Activated CD4-positive, CD25-positive, alpha-beta regulatory T cell (primary cell): ENCODE measurements at places on chromosomes 5 and 9.

- DNase-seq = peak; percentile 19
These were observed 52.4 kb downstream of the CDC14B start for GRCh38 chr9:96567203-96567700.

GRCh38 chr5:168057905-168058304, 233.5 kb upstream of the WWC1 start:
- no peak for DNase-seq

DNA sequence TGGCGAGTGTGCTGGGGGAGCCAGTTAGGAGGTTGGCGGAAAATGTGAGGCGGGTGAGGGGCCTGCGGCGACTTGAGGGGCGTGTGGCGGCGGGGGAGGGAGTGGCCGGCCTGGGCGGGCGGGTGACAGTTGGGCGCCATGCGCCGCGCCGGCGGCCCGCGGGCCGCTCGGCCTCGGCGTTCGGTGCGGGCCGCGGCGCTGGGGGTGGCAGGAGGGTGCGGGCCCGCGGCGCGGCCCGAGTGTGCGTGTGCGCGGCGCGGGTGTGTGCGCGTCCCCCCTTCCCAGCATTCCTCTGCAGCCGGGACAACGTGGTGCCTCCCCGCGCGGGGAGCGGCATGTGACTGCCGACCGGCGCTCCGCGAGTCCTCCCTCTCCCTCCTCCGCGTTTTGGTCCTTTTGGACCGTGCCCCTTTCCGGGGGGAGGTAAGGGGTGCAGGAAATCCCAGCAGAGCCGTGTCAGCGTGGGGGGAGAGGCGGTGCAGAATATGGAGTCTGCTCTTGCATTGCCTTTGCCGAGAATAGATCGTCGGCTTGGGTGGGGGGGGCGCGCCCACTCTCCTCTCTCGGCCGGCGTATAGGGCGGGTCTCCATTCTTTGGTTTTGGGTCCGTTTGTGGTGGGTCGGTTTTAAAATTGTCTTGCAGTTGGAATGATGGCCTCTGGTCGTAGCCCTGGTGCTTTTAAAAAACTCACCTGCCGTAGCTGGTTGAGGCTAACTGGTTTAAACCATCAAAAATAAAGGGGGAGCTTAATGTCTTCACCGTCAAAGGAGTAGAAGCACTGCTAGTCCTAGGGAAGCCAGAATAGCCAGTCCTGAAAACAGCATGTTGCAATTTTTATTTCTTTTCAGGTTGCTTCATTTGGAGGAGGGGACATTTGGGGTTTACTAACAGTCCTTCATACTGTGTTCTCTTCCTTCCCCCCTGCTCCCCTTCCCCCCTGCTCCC, 2.0 kb downstream of the LARP1 start:
- peak; percentile 18 for DNase-seq

GRCh38 chr5:108101821-108102220, 280.1 kb downstream of the FBXL17 start:
- DNase-seq = no peak

GRCh38 chr5:179680780-179681401, at the start of gene CBY3:
Gene CBY3 (minus strand): TSS chr5:179681034. CDS start chr5:179680918, 116 bp downstream.
- no peak for DNase-seq

GRCh38 chr5:89457411-89458331, 574.7 kb upstream of the MEF2C start:
- no peak for DNase-seq

- no peak for DNase-seq
These were observed 288.3 kb upstream of the MPDZ start for GRCh38 chr9:13567833-13568232.

DNA sequence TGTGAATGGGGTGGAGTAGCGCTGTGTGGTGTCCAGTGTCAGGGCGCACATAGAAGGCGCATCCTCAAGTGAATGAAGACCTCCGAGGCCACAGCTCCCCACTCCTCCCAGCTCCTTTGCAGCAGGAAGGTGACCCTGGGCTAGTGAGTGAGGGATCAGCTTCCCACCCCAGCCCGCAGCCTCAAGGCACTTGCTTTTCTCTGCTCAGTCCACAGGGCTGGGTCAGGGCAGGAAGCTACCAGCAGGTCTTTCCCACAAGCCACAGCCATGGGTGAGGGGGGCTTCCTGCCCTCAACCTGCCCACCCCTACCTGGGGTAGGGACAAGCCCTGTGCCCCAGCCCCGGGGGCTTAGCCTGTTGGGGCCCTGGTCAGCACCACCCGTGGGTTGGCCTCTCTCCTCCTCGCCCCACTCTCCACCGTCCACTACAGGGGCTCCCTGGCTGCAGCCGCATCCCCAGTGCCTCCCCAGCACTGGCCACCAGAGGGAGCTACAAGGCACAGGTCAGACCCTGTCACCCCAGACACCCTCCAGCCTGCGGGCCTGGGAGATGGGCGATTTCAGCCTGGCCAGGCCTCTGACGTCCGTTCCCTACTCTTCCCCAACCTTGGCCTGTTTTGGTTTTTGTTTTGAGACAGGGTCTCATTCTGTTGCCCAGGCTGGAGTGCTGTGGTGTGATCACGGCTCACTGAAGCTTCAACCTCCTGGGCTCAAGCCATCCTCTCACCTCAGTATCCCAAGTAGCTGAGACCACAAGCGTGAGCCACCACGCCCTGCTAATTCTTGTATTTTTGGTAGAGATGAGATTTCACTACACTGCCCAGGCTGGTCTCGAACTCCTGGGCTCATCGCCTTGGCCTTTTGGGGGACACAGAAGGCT, 1.3 kb upstream of the ABCA2 start:
- DNase-seq = peak; percentile 43

- no peak for DNase-seq
These were observed 61.9 kb downstream of the EXOSC2 start for GRCh38 chr9:130755377-130756007.

DNA sequence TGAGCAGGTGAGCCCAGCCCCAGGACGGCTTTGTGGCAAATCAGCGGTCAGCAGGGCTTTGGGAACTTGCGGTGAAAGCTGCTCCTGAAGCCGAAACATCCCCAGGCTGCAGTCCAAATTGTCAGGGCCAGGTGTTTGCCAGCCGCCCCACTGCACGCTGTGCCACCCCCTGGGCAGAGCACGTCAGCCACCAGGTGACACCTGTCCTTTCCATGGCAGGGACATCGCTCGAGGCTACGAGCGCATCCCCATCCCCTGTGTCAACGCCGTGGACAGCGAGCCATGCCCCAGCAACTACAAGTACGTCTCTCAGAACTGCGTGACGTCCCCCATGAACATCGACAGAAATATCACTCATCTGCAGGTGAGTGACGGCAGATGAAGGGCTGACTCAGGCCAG, 64.4 kb upstream of the CACNA1B start:
- no peak for DNase-seq

DNA sequence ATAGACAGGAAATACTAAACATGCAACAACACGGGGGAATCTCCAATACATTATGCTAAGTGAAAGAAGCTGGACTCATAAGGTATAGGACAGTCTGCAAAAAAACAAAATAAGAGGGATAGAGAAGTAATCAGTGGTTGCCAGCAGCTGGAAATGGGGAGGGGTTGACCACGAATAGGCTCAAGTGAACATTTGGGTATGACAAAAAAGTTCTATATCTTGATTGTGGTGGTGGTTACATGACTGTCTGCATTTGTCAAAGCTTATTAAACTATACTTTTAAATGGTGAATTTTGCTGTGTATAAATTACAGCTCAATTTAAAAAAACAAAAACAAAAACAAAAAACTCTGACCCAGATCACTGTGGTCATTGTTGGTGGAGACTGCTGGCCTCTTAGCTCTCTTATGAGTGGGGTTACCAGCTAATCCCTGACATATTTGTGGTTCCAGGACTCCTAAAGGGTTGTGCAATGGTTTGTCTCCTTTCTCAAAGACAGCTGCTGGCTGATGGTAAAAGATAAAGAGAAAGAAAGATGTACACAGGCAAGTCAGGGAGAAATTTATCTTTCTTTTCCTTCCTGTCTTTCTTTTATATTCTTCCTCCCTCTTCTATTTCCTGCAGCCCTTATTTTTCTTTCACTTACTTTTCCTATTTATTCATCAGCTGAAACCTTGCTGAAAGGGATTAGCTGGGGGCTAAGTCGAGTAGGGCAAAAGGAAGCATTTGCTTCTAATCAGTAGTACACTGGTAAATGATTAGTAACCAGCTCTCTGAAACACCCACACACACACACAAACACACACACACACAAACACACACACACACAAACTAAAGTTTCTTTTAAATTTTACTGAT, 42.6 kb upstream of the APC start:
- DNase-seq = no peak

DNA sequence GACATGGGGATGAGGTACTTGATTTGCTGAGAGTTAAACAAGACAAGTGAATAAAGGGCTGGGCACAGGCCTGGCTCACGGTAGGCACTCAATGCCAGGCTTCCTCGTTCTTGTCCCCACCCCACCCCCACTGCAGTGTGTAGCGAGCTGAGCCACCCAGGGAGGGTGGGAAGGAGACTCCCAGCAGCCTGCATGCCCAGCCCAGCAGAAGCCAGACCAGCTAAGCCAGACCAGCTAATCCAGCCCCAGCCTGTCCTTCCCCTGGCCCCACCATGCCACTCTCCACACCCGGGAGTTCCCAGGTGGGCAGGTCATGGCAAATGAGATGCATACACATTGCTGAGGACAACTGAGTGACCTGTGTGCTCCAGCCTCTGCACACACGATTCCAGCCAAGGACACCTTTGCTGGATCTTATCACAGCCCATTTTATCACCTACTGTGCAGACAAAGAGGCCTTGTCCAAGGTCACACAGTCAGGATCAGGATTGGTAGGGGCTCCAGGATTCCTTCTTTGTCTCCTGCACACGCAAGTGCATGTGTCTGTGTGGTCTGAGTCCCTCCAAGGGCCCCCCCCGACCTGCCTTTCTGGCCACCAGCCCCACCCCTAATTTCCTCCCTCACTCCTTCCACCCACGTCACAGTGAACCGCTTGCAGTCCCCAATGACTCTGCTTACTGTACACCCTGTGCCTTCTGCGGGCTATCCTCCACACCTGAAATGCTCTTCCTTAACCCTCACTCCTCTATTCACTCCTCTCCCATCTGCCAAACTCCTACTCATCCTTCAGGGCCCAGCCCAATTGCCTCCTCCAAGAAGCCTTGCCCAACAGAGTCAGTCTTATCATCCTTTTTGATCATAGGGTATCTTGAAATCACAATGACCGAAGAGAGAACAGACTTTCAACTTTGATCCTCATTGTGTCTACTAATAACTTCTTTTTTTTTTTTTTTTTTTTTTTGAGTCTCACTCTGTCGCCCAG, 26.6 kb downstream of the DUSP1 start:
- no peak for DNase-seq

- DNase-seq = no peak
These were observed 22.0 kb upstream of the TGFBI start for GRCh38 chr5:136006761-136007251.

DNA sequence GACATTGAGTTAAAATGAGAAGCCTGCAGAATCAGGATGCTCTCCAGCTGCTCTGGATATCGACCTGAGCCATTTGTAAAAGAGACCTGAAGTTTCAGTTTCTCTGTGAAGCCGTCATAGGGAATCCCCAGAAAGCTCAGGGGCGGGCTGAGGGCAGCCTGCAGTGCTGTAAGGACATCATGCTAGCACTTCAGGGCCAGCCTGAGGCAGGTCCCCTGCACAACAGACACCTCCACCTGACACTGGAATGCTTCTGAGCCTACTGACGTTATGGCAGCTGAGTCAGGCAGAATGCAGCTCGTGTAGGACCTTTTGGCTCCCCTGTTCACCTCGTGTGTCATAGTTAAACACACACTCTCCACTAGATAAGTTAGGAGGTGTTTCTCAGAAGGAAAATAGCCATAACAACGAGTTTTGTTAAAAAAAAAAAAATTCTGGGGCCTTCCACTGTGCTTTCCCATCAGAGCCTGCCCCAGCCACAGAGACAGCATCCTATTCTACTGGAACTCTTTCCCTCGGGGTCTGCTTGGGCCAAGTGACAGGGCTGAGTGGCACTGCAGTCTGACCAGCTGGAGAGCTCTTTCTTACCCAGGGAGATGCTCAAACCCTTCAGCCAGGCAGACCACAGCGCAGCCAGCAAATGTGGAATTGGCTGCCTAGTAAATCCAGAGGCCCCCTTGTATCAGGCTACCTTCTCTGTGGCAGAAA, 354.9 kb downstream of the DIRAS2 start:
- DNase-seq = no peak

DNA sequence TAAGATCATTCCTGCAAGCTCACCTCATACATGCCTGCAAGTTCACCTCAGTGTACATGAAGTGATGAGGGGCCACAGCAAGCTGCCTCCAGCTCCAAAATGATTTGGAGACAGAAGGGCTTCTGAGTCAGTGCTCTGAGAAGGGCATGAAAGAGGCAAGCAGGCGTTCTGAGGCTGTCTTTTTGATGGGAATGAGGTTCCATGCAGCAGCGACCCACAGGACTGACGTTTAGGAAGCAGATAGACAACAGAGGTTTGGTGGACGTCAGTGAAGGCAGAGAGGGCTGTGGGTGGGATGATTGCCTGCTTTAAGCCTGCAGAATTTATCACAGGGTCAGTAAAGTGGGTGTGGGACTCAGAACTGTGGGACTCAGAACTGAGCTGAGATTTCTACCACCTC, 8.9 kb upstream of the SMIM32 start:
- DNase-seq = no peak

GRCh38 chr9:101433229-101433628, 2.3 kb downstream of the ALDOB start:
- no peak for DNase-seq

DNA sequence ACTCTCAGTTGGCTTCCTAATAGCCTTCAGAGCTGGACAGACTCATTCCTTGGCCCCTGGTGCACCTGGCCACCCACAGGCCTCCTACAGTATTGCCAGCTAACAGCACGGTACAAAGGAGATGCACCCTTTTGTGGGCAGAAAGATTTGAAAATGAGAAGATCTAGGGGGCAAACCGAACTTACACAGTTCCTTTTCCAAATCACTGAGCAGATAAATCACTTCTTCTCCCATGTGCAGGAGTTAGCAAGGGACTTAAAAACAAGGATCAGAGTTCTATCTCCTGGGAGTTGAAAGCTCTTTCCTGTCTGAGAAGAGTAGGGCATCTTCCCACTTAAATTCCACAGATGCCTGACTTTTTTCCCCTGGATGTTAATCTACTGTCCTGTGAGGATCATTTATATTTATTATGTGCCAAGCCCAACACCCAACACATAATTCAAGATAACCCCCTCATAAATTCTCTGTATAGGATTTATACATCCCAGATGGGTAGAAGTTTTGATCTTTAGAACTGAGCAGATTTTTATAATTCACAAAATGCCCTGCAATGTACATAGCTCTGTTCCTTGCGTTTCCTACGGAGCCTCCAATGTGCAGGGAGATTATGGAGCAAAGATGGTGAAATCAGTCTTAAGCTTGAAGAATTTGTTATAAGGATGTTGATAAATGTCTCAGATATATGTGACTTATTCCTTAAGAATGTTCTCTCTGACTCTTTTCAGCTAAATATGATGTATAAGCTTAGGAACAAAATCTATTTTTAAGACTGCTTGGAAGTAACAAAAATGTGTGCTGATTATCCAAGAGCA, 207.2 kb upstream of the DAPK1 start:
- no peak for DNase-seq

GRCh38 chr9:114250648-114251047, 72.2 kb upstream of the ORM1 start:
- DNase-seq = no peak

- no peak for DNase-seq
These were observed 456.4 kb downstream of the NFIB start for GRCh38 chr9:13857521-13857920.

GRCh38 chr5:122863240-122863639, 17.8 kb downstream of the SNX24 start:
- no peak for DNase-seq
